ENCODE measurements at places on chromosomes 7 and 10.

GRCh38 chr7:70763961-70764691 is 367.8 kb upstream of the GALNT17 start:
- no peak for DNase-seq

DNA sequence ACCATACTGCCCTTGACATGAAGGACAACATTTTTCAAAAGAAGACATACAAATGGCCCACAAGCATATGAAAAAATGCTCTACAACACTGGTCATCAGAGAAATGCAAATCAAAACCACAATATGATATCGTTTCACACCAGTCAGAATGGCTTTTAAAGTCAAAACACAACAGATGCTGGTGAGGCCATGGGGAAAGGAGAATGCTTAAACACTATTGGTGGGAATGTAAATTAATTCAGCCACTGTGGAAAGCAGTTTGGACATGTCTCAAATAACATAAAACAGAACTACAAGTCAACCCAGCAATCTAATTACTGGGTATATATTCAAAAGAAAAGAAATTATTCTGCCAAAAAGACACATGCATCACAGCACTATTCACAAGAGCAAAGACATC is 4.2 kb upstream of the NT5C3A start:
- DNase-seq: no peak

DNA sequence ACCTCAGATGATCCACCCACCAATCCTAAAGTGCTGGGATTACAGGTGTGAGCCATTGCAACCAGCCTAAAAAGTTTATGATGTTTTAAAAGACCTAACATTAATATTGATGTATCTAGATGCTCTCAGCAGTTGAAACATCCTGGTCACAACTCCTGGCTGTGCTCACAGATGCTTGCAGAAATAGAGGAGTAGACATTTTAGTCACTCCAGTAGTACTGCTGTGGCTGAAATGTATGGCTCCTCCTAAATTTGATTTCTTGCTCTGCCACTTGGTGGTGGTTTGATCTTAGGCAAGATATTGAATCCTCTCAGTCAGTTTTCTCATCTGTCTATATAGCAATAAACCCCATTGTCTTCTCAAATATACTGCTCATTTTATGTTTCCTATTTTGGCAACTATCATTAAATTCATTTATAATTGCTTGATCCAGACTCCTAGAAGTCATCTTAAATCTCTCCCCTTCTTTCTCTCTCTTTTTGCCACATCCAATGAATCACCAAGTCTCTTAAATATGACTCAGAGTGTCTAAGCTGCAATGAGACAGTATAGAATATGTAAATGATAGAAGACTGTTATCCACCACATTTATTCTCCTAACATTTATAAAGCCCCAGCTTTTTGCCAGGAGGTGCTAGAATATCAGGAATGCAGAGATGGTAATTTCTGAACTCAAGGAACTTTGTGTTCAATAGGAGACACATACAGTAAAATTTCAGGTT is 78.1 kb upstream of the NRBF2 start:
- DNase-seq: no peak

- DNase-seq: no peak
These were observed 37.6 kb downstream of the ZNF92 start for GRCh38 chr7:65411249-65411648.

DNA sequence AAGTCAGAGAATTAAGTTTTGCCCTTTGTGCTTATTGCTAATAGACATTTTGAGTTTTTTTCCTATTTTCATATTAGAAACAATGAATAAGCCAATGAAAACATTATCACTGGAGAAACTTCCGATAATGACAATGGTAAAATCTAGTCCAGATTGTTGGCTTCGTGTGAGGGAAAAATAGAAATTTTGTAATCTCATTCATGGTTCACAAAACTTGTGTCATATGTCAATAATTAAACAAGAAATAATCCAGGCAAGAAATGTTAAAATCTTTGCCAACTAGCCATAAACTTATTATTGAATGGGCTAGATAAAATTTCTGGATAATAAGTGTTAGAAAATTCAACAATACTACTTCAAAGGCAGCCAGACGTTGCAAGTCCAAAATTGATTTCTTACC is 36.6 kb downstream of the RNLS start:
- no peak for DNase-seq

- no peak for DNase-seq
These were observed 17.6 kb upstream of the MCM10 start for GRCh38 chr10:13143766-13144165.

DNA sequence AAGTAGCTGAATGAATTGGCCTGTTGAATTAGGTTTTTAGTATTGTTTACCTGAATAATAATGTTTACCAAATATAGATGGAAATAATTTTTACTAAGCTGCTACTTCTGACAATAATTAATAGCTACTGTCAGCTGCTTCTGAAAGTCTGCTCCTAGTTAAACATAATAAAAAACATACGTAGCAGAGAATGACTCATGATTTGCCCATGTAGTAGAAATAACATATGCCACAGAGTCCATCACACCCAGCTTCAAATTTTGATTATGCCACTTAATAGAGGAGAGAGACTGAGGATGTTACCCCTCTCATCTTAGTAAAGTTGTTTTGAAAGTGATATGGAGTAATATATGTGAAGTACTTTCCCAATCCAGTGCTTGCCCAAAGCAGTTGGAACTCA is 57.6 kb upstream of the MDFIC start:
- DNase-seq: no peak

GRCh38 chr10:51159841-51160240 is 85.6 kb downstream of the PRKG1 start:
- DNase-seq: no peak

DNA sequence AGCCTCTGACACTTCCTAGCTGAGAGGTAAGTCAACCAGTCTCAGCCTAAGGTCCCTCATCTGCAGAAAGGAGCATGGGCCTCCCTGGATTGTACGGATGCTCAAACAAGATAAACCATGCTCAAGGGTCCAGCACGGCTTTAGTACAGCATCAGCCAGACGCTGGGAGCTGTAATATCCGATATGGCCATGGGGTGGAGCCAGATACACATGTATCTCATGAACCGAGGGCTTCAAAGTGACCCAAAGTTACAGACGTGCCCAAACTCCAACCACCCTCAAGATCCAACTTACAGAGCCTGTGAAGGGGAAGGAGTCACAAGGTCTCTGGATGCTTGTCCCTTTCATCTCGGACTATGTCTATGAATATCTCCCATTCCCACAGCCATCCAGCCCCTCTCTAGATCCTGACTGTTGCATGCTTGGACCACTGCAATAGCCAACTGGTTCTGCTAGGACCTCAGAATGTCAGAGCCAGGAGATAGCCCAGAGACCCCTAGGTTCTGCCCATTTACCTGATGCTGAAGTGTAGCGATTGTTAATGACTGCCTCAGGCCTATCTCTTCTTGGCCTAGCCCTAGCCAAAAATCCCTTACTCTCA is 142.4 kb downstream of the SH3PXD2A start:
- peak; percentile 77 for DNase-seq

- no peak for DNase-seq
These were observed 100.7 kb upstream of the FGFR2 start for GRCh38 chr10:121698902-121699301.

DNA sequence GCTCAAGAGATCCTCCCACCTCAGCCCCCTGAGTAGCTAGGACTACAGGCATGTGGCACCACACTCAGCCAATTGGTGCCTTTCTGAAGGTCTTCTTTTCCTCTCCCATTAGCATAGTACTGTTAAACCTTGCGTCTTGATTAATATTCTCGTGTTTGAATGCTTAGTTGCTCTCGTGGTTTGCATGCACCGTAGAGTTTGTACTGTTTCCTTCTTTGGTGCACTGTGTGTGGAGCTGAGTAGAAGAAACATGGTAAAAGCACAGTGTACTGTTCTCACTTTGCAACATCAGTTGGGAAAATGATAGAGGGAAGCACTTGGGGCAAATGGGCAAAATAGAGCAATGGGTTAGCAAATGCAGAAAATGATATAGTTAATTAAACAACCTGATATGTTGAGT is 27.6 kb upstream of the RPA3 start:
- DNase-seq: no peak

- peak; percentile 90 for DNase-seq
These were observed 99.9 kb downstream of the CUBN start for GRCh38 chr10:17029581-17030271.

- DNase-seq: no peak
These were observed 83.6 kb upstream of the CACUL1 start for GRCh38 chr10:118838364-118838763.

DNA sequence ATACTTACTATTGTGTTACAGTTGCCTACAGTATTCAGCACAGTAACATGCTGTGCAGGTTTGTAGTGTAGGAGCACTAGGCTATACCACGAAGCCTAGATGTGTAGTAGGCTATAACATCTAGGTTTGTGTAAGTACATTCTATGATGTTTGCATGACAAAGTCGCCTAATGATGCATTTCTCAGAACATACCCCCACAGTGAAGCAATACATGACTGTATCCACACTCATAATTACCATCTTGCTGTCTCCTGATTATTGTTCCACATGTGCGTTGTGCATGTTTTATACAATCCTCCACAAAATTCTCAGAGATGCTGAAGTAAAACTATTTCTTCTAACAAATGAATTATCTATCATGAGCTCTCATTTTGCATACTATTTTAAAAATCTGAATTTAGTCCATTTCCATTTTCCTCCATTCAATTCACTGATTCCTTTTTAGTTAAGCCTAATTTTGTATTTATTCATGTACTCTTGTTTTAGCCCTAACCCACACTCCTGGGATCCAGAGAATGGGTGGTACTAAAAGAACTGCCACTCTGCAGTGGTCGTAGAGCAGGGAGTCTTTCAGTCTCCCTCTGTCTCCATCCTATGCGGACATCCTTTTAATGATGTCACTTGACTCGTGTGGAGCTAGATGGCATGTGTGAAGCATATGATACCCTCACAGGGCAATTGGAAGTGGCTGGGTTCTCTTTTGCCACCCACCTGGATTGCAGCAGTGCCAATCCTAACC is 67.6 kb upstream of the CAV2 start:
- DNase-seq: no peak

DNA sequence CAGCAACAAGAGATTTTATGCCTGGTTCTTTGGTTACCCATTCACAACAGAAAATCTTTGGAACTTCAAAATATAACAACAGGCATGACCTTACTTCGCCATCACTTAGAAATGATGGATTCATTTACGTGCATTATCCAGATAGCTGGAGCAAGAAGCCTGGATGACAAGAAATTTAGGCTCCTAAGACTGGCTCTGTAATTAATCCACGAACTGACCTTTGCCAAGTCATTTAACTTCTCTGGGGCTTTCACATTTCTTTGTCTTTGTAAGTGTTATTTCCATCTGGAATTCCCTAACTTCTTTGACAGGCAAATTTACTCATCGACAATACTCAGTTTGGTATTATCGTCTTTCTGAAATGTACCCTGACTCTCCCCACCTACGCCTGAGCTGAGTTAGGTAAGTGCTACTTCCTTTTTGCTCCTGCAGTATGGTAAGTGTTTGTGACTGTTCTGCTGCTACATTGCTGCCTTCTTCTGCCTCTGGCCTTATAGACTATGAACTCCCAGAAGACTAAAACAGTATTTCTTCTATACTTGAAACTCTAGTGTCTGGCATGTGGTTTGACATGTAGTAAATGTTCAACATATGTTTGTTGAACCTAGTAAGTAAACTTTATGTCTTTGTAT is 5.5 kb upstream of the MDFIC start:
- DNase-seq: no peak

DNA sequence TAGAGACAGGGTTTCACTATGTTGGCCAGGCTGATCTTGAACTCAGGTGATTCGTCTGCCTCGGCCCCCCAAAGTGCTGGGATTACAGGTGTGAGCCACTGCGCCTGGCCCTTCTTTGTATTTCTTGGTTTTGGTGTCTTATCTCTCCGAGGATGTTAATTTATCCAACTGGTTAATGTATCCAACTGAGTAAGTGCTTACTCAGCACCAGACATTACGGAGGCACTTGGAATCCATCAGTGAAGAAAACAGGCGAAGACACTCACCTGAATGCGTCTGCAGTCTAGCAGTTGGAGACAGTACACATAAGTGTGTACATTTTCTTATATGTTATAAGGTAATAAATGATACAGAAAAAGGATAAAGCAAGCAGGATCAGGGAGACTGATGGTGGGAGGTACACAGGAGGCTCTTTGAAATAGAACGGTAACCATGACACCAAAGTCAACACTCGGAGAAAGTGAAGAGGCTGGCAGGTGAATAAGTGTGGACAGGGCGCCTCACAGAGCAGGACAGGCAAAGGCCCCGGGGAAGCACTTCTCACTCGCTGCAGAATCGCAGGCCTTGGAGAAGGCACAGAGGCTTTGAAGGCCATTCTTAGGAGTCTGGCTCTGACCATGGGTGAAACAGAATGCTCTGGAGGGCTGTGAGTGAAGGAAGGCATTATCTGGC is 73.1 kb downstream of the LANCL2 start:
- DNase-seq: no peak

Measured in activated T-cell treated with anti-CD3 and anti-CD28 coated beads for 4 hours (primary cell).